ENCODE measurements at places on chromosomes 12 and 14. TPM values are rescaled to one million over a fixed set of nuclear protein-coding genes. Genes with fewer than 3 reads are reported as not detected.

GRCh38 chr12:56601503-56601902 lies 28.6 kb downstream of the BAZ2A start:
- no peaks in the 10 kb centered on the region for H3K4me1 ChIP-seq
- H3K27ac ChIP-seq: no peak overlapping the region
- H3K36me3 ChIP-seq: peaks cover 73% of the 10 kb centered on the region
- no peak for DNase-seq
- no peak overlapping the region for H3K4me3 ChIP-seq

DNA sequence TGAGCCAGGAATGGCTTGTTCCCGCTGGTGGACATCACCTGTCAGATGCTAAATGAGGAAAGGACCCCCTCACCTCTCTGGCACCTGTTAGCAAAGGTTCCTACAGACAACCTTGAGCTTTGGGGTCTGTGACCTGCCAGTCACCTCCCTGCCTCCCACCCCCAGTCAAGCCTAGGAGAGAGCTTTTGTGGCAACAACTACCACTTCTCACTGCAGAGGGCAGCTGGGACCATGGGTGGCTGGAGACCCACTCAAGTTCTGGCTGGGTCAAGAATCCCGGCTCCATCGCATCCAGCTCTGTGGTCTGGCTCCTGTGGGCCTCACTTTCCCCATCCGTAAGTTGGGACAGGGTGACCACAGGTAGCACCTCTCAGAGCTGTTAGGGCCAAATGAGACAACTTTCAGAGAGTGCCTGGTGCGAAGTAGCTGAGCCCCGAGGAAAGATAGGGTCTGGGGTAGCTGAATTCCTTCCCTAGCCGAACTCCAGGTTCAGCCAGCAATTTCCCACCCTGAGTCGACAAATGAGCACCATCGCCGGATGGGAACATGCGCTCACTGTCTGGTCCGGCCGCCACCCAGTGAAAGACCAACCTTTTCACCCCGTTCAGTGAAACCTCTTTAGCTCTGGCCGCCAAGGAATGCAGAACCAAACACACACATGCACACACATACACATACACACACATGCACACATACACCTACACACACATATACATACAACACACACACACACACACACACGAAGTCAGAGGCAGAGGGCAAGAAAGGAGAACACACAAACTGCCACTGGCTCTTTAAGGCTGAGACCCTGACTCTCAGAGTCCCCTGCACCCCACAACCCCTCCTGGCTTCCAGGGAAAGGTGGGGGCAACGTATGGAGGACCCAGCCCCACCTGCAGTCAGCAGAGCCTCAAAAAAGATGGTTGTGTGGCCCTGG lies 1.9 kb downstream of the TMEM119 start:
- H3K4me1 ChIP-seq: no peaks in the 10 kb centered on the region
- no peaks in the 10 kb centered on the region for H3K27me3 ChIP-seq
- H3K4me3 ChIP-seq: no peak overlapping the region

GRCh38 chr14:90675399-90675798 lies 140.8 kb downstream of the TTC7B start:
- no peaks in the 10 kb centered on the region for H3K27me3 ChIP-seq
- H3K27ac ChIP-seq: no peak overlapping the region
- H3K4me1 ChIP-seq: no peaks in the 10 kb centered on the region
- DNase-seq: no peak
- H3K36me3 ChIP-seq: no peaks in the 10 kb centered on the region

GRCh38 chr12:117889098-117889497 lies 79.7 kb downstream of the KSR2 start:
- no peak overlapping the region for H3K4me3 ChIP-seq
- no peak overlapping the region for H3K27ac ChIP-seq
- H3K4me1 ChIP-seq: no peaks in the 10 kb centered on the region
- no peak for DNase-seq
- no peaks in the 10 kb centered on the region for H3K27me3 ChIP-seq
- H3K36me3 ChIP-seq: no peaks in the 10 kb centered on the region

The FOXG1 gene
- not detected for total RNA-seq

Data from pancreas (tissue), 10 donors.